ENCODE measurements at places on chromosomes 6 and 20. TPM values are rescaled to one million over a fixed set of nuclear protein-coding genes. Genes with fewer than 3 reads are reported as not detected.

GRCh38 chr6:138607478-138608433 is 108.5 kb upstream of the NHSL1 start:
- no peak for ATAC-seq

GRCh38 chr20:17868700-17869231 is 99.8 kb downstream of the SNX5 start:
- ATAC-seq, result no peak

GRCh38 chr6:13492357-13492756 is 5.0 kb upstream of the GFOD1 start:
- ATAC-seq, result no peak

- ATAC-seq, result no peak
Measured at GRCh38 chr6:92942549-92942948, 476.8 kb downstream of the EPHA7 start.

- peak; percentile 60 for ATAC-seq
Measured at GRCh38 chr20:51077686-51078060, 54.8 kb upstream of the KCNG1 start.

DNA sequence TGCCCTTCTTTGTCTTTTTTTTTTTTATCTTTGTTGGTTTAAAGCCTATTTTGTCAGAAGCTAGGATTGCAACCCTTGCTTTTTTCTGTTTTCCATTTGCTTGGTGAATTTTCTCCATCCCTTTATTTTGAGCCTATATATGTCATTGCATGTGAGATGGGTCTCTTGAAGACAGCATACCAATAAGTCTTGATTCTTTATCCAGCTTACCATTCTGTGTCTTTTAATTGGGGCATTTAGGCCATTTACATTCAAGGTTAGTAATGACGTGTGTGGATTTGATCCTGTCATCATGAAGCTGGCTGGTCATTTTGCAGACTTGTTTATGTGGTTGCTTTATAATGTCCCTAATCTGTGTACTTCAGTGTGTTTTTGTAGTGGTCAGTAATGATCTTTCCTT is 9.5 kb upstream of the TSPYL4 start:
- no peak for ATAC-seq

GRCh38 chr20:44733341-44734069 is 12.2 kb upstream of the KCNK15 start:
- ATAC-seq, result peak; percentile 62

- ATAC-seq, result no peak
Measured at GRCh38 chr20:61876952-61877728, 188.5 kb downstream of the TAF4 start.

- ATAC-seq, result no peak
Measured at GRCh38 chr6:39998126-39998525, 63.9 kb upstream of the MOCS1 start.

DNA sequence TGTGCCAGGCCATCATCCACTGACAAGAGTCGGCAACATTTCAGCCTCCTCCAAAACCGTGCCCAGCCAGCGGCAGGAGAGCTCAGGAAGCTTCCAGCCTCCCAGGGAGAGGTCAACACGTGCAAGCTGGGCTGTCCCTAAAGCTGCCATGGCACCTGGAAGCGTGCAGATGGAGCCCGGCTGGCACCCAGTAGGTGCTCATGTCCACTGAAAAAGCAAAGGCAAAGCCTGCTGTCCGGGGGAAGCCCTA is 14.4 kb upstream of the TLDC2 start:
- no peak for ATAC-seq

GRCh38 chr6:170439366-170440361 is 113.4 kb downstream of the PSMB1 start:
- ATAC-seq, result no peak

DNA sequence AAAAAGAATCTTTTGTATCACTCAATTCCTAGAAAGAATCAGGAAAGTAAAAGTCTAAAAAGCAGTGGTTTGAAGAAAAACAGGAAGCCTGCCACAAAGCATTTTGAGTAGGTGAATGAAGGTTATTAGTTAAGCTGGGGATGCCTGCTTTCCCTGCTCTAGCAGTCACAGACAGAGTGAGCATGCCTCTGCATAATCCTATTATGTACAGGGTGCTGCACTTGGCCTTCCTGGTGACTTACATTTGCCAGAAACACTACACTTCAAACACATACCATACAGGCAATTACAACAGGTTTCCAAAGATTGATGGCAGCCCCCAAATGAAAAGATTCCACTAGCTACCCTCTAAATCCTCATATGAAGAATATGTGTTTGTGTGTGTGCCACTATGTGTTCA is 130.8 kb downstream of the TPBG start:
- peak; percentile 83 for ATAC-seq

Gene HDGFL1
- 0.09 TPM for total RNA-seq

Gene AGER
- 6.6 TPM for total RNA-seq

Gene DCDC2
- total RNA-seq, result 0.23 TPM

Gene IRF4
- 0.05 TPM for total RNA-seq

Gene TFAP2D
- not detected for total RNA-seq

Gene ATG5
- 29.2 TPM for total RNA-seq

Gene TRIM40
- total RNA-seq, result 0.44 TPM

Gene LPA
- total RNA-seq, result 0.71 TPM
